Effector CD4-positive, alpha-beta T cell (primary cell): ENCODE measurements at places on chromosomes 4 and X.
A peak's percentile ranks its signal among the peaks of the same experiment; 100 is the strongest.

DNA sequence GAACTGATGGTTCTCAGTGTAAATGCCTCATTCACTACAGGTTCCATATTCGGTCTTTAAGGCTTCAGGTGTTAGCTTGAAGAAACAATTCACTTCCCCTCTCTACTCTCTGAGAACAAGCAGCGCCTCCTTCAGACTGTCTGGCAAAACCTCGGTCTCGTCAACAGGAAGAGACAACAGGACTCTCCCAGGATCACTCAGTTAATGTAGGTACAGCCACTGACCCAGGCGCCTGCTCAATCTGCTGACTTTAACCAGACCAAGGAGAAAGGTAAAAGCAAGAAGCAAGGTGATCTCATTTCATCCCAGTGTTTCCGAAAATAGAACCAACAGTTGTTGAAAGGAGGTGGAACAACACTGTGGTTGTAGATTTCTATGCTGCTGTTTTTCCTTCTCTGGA lies 102.2 kb downstream of the SLC2A9 start:
- DNase-seq, result no peak

- DNase-seq, result no peak
Measured at GRCh38 chrX:81205551-81205950, 3.6 kb downstream of the SH3BGRL start.

DNA sequence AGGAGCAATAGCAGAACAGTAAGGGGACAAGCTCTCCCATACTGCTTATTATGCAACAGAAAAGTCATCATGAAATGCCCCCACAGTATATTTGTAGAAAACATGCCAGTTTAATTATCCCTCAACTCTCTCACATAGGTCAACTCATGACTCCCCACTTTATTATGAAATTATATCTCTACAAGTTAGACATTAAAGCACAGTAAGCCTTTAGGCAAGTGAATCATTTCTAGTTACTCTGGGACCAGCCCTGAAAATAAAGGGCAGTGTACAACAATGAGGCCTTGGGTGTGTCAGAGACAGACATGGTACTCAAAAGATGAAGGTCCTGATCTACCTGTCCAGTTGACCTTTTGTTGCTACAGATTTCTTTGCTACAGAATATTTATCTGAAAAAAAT lies 191.9 kb downstream of the FBXW7 start:
- no peak for DNase-seq

DNA sequence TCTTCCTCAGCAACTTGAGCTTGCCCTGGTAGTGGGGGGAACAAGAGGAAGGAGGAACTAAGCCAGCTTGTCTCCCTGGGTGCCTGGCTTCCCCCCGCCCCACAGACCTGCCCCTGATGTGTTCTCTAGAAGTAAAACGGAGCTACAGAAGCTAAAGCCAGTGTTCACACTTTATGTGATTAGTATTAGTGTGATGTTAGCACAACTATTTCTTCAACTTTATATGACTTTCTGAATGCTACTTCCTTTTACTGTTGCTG lies 10.7 kb downstream of the RGS12 start:
- DNase-seq, result no peak

GRCh38 chrX:68343551-68343950 lies 89.7 kb downstream of the OPHN1 start:
- no peak for DNase-seq

GRCh38 chr4:40157436-40157835 lies 39.4 kb upstream of the RHOH start:
- DNase-seq, result no peak

- no peak for DNase-seq
Measured at GRCh38 chr4:39464886-39465501, 6.1 kb downstream of the LIAS start.

- DNase-seq, result peak; percentile 15
Measured at GRCh38 chr4:173332963-173333657, 1.0 kb downstream of the HMGB2 start.

DNA sequence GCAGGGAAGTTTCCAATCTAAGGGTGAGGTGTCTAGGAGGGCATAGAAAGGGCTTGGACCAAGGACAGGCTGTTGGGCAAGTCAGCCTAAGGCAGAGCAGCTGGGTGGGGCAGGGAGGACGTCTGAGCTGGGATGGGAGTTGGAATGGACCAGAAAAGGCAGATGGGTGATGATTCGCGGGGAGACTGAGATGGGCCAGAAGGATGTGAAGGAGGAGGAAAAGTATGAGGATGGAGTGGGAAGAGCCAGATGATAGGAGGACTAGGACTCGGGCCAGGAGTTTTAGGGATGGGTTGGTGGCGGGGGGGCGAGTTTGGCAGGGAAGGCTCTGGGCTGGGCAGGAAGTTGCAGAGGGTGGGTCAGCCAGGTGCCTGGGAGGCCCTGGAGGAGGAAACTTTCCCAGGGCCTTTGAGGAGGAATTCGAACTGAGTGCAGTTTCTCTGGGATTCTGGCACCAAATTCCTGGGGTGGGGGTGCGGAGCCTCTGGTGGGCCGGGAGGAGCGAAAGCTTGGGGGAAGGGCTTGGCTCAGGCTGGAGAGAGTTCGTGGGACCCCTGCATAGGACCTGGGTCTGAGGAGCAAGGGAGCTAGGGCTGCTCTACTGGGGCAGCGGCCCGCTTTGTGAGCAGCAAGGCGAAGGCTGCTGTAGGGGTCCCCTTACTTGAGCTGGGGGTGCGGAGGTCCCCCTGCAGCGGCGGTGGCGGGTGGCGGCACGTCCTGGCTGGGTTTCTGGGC lies 8.7 kb upstream of the TIMP1 start:
- no peak for DNase-seq

- DNase-seq, result no peak
Measured at GRCh38 chr4:138367942-138368341, 125.8 kb upstream of the SLC7A11 start.

GRCh38 chrX:118565853-118566252 lies 70.2 kb downstream of the DOCK11 start:
- DNase-seq, result no peak

- DNase-seq, result no peak
Measured at GRCh38 chr4:77623091-77623490, 17.5 kb downstream of the CXCL13 start.

DNA sequence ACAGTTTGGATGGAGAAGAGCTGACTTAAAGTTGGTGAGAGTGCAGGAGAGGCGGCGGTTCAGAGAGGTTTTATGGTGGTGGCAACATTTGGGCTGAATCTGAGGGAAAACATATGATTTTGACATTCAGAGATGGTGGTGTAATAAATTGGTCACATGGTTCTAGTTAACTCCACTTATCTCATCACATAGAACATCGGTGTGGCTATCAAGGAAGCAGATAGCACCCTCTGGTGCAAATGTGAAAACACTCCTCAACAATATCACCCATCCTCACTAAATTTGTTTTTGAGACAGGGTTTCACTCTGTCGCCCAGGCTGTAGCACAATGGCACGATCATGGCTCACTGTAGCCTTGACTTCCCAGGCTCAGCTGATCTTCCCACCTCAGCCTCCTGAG lies 28.8 kb downstream of the SUPT20HL2 start:
- no peak for DNase-seq

GRCh38 chrX:130139474-130140201 lies 26.0 kb downstream of the AIFM1 start:
- no peak for DNase-seq

DNA sequence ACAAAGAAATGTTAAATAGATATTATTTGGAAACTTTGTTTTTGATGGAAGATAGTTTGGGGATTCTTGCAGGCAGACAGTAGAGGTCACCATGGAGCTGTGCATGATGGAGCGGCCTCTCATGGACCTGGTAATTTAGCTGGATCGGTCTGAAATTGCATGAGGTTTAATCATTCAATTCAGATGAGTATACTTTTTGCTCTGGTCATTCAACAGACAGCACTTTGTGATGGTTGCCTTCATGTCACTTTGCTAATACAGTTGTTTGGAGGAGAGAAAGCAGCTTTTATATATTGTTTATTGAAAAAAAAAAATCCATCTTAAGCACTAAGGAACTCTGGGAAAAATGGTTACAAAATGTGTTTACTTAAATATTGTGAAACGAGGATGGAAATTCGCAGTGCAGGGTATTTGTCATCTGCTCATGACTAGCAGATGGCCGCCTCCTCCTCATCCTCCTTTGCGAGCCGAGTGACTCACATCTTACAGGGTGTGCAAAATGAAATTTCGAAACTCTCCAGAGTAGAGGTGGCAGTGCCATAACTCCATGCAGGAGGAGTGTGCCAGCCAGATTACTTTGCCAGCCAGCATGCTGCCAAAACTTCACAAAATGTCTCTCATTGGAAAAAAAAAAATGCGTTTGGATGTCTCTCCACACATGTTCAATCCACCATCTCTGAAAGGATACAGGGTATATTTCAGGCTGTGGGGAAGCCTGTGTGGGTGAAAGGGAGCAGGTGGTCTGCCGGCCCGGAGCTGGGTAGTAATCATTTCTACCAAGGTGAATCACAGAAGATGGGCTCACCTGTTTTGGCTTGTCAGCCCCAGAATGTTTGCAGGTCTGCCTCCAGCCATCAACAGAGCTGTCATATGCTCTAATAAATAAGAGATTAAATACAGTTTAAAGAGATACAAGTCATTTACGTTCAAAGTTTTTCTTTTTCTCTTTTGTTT lies 314.9 kb upstream of the DIPK2B start:
- DNase-seq, result peak; percentile 10

DNA sequence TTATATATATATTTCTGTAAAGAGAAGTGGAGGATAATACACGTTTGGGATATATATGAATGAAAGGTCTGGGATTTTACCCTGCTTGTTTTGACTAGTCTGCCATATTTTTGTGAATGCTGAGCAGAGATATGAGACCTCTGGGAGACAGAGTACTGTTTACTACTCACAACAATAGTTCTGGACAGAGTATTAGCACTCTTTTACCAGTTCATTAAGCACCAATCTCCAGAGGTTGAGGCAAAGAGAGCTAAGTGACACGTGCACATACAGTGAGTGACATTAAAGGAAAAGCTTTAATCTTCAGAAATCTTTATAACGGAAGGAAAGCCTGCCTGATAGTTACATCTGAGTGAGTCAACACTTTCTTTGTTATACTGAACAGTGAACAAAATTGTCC lies 1452.7 kb upstream of the TENM3 start:
- DNase-seq, result no peak

DNA sequence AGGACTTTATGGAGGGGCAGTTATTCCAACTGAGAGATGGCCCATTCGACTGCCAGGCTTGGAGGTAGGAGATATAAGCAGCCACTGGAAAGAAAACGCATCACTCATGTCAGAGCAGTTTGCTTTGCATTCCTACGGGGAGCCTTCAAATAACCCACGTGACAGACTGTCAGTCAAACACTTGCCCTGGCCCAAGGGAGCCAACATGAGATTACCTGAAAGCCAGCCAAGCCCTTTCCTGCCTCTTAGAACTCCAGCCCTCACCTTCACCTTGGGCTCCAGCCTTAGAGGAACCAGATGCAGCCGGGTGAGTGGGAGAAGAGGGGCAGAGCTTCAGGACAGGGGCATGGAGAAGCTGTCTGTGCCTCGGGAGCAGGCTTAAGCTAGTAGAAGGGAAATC lies 95.3 kb upstream of the CXCL13 start:
- no peak for DNase-seq

- DNase-seq, result no peak
Measured at GRCh38 chrX:19955306-19955705, 35.6 kb downstream of the BCLAF3 start.

DNA sequence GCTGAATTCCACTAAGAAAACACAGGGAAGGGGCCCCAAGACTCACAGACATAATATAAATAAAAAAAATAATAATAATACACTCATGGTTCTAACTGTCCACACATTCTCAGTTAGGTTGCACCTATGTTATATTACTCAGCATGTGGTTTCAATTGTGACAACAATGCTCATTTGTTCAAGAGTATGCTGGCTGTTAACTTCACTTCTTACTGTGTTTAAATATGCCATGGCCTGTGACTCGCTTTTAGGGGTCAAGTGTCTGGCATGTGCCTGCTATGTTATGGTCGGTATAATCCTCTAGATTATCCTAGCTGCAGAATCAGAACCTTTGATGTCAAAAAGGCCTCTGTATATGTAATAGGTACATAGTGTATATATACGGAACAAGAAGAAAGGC lies 324.8 kb upstream of the INTU start:
- DNase-seq, result no peak

DNA sequence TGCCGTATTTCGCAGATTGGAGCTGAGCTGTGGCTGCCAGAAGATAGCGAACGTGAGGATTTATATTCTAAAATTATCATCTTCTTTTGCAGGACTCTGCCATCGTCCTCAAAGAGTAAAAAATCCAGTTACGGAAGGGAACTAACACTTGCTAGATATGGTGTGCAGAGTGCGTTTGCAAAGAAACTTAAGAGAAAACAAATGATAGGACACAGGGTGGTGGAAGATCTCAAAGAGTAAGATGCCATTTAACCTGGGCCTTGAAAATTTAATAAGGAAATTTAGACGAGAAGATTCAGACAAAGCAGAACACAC lies 566 bp downstream of the LARP7 start:
- no peak for DNase-seq

DNA sequence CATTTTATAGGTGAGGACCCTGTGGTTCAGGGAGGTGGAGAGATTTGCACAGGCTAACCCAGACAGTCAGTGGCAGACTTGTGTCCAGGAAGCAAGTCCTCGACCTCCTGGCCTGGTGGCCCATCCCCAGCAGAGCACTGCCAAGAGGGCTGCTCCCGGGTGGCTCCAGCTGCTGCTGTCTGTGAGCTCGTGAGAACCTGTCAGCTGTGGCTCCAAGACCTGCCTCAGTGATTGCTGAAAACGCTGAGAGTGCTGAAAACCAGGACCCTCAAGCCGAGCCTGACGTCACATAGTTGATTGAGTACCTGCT lies 74.2 kb downstream of the RTL9 start:
- DNase-seq, result no peak

GRCh38 chr4:160592258-160592657 lies 1489.4 kb downstream of the RAPGEF2 start:
- DNase-seq, result no peak

- DNase-seq, result no peak
Measured at GRCh38 chr4:97548186-97548585, 595.1 kb downstream of the STPG2 start.

- DNase-seq, result no peak
Measured at GRCh38 chr4:48337731-48338130, 3.6 kb upstream of the SLAIN2 start.

- DNase-seq, result no peak
Measured at GRCh38 chr4:184408684-184409081, 65.7 kb downstream of the IRF2 start.
